Daoy (cell line): ENCODE measurements at places on chromosomes 1 and 21.

GRCh38 chr1:91635763-91636162 lies 135.1 kb downstream of the CDC7 start:
- peak; percentile 52 for DNase-seq

GRCh38 chr1:66752000-66752592 lies at the start of gene DYNLT5:
TSS of gene DYNLT5 (plus strand) at chr1:66752459. CDS start at chr1:66754659, 2,200 bp downstream.
- peak; percentile 7 for DNase-seq

DNA sequence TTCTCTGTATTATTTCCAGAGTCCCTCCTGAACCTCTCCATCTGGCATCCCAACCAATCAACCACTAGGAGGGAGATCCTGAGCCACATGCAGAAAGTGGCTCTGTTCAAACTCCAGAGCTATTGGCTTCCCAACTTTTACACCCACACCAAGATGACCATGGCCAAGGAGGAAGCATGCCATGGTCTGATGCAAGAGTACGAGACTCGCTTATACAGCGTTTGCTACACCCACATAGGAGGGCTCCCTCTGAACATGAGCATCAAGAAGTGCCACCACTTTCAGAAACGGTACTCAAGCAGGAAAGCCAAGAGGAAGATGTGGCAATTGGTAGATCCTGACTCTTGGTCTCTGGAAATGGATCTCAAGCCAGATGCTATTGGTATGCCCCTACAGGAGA lies 23.6 kb downstream of the RGSL1 start:
- DNase-seq, result no peak

GRCh38 chr1:87743256-87743655 lies 414.6 kb downstream of the LMO4 start:
- no peak for DNase-seq

DNA sequence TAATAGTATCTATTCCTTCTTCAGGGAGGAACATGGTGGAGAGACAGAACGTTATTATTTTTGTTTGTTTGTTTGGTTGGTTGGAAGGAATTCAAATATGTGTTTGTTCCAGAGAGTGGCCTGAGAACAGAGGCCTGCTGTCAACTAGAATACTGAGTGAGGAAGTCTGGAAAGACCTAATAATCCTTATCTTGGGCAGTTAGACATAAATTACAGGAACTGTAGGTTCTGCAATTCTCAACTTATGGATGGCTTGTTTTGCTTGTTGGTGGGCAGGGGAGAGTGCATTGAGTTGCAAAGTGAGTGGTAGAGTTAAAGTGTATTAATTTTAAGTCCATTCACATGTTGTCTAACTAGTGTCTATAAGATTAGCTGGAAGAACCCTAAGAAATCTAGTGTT lies 197.6 kb downstream of the BACH1 start:
- no peak for DNase-seq

- DNase-seq, result no peak
These were observed 274.2 kb downstream of the GRIK3 start for GRCh38 chr1:36760081-36760480.

- peak; percentile 13 for DNase-seq
These were observed 9.9 kb upstream of the CFHR4 start for GRCh38 chr1:196877964-196878363.
